ENCODE measurements at places on chromosomes 6 and 20. TPM values are rescaled to one million over a fixed set of nuclear protein-coding genes. Genes with fewer than 3 reads are reported as not detected.
A peak's percentile ranks its signal among the peaks of the same experiment; 100 is the strongest.

The OOEP gene
- not detected for total RNA-seq

The PRR18 gene
- total RNA-seq = not detected

The BPIFB4 gene
- total RNA-seq = not detected

GRCh38 chr6:109872549-109872948, 105.6 kb upstream of the GPR6 start:
- no peak for DNase-seq

The MAFB gene
- 7.7 TPM for total RNA-seq

- peak; percentile 58 for DNase-seq
Observed at GRCh38 chr6:141463237-141463977, 669.3 kb upstream of the GJE1 start.

DNA sequence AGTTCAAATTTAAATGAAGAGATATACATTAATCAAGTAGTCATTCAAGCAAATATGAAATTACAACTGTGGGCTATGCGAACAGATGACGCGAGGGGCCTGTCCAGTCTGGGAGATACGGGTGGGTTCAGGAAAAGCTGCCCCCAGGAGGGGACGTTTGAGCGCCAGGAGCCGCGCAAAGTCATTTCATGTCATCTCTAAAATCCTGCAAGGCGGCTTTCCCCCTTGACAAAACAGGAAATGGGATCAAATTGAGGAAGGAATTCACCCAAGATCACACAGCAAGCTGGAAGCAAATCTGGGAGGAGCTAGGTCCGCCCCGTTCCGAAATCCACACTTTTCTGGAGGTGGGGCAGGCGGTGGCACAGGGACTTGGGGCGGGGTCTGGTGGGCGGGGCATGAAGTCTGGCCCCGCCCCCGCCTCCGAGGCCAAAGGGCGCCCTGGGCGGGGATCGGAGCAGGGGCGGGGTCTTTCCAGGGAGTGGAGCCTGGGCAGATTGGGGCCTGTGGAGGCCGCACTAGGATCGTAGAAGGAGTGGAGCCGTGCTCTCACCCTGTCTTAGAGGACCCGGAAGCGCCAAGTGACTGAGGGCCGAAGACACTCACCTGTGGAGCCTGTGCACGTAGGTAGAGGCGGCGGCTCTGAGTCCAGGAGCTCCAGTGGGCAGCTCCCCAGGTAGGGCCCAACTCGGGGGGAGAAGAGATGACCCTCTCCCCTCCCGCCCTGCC, at the start of gene LPIN3:
LPIN3 (plus strand) TSS at position 495 of the 729 bp plus-strand sequence. CDS start 4,983 bp downstream, outside the sequence.
- peak; percentile 58 for DNase-seq

The OR12D3 gene
- not detected for total RNA-seq

The BMP5 gene
- total RNA-seq = 1.0 TPM

DNA sequence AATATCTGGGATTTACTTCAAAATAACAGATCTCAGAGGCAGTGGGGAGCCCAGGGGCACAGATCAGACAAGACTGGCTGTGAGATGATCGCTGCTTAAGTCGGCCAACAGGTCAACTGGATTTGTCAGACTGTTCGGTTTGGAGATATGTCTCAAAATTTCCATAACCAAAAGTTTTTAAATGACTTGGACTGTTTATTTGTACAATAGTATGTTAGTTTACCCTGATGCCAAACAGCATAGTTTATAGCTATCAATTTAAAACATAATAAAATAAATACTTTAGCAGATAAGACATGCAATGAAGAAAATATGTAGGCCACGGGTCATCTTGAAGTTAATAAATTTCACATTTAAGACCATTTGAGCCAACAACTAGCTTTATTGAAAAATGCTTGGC, 126.7 kb downstream of the IRF4 start:
- DNase-seq = no peak

DNA sequence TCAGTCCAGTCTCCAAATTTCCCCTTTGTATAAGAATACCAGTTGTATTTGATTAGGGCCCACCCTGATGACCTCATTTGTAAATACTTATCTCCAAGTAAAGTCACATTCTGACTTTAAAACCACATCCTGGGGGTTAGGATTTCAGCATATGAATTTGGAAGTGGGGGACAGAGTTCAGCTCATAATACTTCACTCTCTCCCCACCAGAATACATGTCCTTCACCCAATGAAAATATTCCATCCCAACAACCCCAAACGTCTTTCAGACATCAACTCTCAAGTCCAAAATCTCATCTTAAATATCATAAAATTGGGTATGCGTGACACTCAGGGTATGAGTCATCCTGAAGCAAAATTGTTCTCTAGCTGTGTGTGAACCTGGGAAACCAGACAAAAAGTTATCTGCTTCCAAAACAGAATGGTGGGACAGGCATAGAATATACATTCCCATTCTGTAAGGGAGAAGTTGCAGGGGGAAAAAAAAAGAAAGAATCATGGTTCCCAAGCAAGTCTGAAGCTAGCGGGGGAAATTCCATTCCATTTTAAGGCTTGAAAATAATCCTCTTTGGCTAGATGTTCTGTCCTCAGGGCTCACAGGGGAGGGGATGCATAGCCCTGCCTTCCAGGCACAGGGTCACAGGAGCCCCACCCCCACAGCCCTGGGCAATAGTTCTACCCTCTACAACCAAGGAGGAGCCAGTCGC, 113.9 kb downstream of the ADAT2 start:
- peak; percentile 59 for DNase-seq

All from fibroblast of lung (primary cell).